NCI-H187 (cell line): ENCODE measurements at places on chromosomes 1 and 21.

- no peak for DNase-seq
These were observed 8.5 kb upstream of the CTRC start for GRCh38 chr1:15429701-15430149.

DNA sequence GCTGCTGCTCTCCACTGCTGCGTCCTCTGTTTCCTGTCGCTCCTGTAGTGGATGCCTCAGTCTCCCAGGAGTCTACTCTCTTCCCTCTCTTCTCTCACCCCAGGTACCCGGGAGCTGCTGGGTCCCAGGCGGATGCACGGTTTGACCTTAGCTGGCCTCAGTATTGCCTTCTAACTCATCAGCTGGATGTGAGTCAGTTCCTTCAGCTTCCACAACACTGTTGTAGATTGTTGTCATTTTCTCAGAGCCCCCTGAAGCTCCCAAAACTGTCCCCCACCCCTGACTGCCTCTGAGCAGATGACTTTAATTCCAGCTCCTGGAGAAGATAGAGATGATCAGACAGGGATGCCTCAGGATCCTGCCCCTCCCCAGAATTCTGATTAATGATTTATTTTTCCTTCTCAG, 7.2 kb downstream of the CNIH3 start:
- DNase-seq: no peak

GRCh38 chr21:15301014-15301413, 236.2 kb upstream of the NRIP1 start:
- no peak for DNase-seq

- DNase-seq: no peak
These were observed 2.6 kb downstream of the C1orf226 start for GRCh38 chr1:162384116-162384515.

DNA sequence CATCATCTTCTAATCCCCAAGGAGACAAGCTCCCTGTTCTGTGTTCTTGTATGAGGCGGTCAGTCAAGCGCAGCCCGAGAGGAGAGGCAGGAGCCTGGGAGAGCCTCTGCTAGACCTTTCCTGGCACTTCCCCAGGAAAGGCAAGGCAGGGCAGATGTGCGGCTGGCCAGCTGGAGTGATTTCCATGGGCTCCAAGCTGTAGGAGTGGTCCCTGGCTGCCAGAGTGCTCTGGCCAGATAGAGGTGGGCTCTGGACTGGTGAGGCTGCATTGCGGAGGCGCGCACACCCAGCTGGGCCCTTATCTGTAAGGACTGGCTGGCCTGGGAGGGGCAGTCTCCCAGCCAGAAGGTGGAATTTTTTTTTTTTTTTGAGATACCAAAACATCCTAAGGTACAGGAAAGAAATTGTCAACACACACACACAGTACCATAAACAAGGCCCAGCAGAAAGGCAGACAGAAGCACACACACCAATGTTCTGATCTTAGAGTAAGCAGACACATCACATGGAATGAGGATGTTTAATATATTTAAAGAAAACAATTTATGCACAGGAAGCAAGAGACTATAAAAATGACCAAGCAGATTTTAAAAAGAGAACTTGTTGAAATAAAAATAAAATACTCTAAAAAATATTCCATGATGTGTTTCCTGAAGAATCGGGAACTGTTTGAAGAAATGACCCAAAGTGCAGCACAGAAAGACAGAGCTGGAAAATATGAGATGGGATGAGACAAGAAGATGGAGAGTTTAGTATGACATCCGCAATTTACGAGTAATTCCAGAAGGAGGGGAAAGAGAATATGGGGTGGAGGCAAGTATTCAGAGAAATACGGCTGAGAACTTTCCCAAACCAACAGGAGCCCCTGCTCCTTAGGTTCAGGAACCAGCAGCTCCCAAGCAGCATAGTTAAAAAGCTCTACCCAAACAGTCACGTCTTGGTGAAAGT, 13.4 kb downstream of the IBA57 start:
- DNase-seq: no peak

- no peak for DNase-seq
These were observed 31.9 kb downstream of the MAP10 start for GRCh38 chr1:232837087-232837486.

DNA sequence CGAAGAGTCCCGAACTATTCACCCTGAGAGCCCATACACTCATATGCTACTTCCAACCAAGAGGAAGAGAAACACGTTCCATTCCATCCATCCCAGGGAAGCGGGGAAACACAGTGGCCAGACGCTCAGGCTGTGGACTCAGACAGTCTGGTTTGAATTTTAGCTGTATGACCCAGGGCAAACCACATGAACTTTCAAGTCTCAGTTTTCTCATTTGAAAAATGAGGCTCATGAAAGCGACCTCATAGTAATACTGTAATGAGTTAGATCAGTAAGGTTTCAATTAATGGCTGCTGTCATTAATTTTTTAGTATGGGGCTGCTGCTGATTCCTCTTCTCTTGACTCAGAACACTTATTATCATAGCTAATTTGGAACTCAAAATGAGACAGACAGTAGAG, 1.5 kb downstream of the FCRL4 start:
- no peak for DNase-seq

DNA sequence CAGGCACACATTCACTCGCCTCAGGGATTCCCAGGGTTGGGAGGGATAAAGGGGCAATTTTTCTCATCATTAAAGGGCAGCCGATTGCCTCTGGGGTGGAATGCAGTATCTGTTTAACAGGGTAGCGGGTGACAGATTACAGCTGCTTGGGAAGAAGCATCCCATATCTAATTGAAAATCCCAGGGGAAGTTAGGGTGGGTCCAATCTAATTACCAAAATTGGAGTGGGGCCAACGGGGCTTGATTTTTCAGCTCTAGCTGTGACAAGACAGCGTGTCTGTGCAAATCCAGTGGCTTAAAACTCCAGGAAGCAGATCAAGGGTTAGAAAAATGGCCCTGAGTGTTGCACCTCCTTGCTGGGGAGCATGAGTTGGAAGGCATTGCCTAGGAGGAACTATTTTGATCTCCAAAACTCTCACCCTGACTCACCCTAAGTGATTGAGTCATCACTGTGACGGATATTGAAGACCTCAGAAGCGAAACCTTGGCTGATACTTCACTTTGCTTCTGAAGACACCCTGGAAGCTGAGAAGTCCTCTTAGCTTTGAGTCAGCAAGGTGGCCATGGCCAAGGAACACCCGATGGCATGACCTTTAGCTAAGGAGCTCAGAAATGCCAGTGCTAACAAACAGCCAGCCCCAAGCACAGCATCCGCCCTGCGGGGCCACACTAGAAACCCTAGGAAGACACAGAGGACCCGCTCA, 46.0 kb downstream of the GRHL3 start:
- no peak for DNase-seq
